ENCODE measurements at places on chromosomes 7 and 10. TPM values are rescaled to one million over a fixed set of nuclear protein-coding genes. Genes with fewer than 3 reads are reported as not detected.

DNA sequence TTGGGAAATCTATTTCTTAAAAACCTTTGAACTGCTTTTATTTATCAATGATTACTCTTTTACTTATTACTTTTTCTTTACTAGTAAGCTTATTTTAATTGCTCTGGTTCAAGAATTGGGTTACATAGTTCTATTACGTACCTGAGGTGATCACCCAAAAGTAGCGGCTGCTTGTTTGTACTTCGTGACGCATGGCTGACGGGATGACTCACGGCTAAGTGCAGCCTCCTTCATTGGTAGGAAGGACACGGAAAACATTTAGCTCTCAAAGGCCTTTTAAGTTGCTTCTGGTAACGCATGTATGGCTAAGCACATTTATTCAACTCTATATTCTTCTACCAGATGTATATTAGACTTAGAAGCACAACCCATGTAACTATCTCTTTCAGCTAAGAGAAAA, 285.8 kb upstream of the SP4 start:
- DNase-seq = no peak

- no peak for DNase-seq
Observed at GRCh38 chr10:95815133-95815532, 59.2 kb downstream of the ENTPD1 start.

- DNase-seq = no peak
Observed at GRCh38 chr7:19121977-19122588, 4.6 kb upstream of the TWIST1 start.

DNA sequence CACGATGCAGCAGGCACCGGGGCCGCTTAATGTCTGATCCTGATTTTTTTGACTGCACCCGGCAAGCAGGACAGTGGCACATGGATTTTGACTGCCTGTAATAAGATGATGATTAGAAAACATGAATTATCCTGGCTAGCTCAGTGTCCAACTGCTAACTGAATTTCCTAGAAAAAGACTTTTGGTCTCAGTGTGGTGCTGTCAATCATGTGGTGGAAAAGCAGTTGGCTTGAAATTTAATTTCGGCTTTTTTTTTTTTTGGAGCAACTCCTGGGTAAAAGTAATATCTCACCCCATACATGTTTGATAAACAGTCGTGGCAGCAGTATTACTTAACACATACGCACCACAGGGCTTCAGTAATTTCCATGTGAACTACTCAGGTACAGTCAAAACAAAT, 227.7 kb downstream of the FANK1 start:
- DNase-seq = no peak

DNA sequence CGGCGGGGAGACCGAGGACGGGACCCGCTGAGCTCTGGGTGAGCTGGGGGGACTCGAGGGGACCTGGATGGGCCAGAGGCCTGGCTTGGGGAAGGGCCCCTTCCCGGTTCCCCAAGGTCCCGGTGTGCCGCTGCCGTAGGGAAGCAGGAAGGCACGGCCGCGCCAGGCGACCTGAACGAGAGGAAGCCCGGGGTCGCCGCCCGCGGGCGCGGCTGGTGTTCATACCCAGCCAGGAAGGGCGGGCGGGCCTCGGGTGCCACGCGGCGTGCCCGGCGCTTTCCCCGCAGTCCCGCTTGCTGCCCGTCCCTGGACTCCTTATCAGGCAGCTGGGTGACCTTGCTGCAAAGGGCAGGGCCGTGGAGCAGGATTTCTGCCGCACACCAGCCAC, 38.0 kb downstream of the ZNF777 start:
- peak; percentile 55 for DNase-seq

Gene FRMPD2
- total RNA-seq = not detected

Gene SPDYE11
- not detected for total RNA-seq

All from Peyer's patch (tissue), 4 donors.